ENCODE measurements at places on chromosomes 1 and 21.

- no peak for DNase-seq
Observed at GRCh38 chr1:212860713-212861581, 2.9 kb downstream of the FLVCR1 start.

DNA sequence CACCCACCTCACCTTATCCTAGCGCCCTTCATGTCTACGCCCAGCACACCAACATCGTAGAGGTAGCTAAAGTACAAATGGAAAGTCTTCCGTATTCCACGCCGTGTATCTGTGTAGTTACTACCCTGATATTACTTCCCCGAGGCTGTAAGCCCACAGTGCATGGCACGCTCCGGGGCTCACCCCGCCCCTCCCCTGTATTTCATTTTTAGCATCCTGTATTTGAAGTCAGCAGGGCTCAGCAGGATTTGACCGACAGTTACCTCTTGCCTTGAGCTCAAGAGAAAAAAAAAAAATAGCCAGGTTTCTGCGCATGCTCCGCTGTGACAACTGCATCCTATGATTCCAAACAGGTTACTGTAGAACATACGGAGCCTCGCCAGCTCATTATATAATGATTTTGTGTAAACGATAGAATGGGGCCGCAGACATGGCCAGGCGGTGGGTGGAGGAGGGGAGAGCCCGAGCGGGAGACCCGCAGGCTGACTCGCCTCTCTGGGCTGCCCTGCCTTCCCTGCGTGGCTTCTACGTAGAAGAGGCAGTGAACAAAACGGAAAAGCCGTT is 1.3 kb downstream of the ABCG1 start:
- peak; percentile 80 for DNase-seq

DNA sequence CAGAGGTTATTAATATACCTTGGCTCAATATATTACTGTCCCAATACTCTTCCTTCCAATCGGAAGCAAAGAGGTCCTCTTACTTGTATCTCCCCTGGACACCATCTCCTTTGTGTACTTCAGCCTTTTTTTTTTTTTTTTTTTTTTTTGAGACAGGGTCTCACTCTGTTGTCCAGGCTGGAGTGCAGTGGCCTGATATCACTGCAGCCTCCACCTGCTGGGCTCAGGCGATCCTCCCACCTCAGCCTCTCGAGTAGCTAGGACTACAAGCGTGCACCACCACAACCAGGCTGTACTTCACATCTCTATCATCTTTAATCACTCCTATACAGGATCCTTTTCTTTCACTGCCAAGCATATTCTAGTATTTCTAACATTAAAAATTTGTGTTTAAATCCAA is 2.8 kb upstream of the DARS2 start:
- DNase-seq = no peak

DNA sequence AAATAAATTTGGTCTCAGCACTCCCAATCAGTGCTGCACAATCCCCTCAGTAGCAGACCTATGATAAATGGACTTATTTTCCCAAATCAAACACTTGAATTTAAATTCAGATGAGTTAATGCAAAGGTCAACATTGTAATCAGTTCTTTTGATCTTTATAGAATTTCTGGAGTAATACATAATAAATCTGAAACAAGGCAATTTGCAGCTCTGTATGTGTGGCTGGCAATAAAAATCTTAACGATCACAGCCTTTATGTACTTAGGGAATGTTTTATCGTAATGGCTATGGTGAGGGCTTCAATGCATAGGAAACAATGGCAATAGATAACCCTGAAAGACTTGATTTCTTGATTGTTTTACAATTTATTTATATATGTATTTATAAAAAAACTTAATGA is 91.4 kb downstream of the GPATCH2 start:
- no peak for DNase-seq

DNA sequence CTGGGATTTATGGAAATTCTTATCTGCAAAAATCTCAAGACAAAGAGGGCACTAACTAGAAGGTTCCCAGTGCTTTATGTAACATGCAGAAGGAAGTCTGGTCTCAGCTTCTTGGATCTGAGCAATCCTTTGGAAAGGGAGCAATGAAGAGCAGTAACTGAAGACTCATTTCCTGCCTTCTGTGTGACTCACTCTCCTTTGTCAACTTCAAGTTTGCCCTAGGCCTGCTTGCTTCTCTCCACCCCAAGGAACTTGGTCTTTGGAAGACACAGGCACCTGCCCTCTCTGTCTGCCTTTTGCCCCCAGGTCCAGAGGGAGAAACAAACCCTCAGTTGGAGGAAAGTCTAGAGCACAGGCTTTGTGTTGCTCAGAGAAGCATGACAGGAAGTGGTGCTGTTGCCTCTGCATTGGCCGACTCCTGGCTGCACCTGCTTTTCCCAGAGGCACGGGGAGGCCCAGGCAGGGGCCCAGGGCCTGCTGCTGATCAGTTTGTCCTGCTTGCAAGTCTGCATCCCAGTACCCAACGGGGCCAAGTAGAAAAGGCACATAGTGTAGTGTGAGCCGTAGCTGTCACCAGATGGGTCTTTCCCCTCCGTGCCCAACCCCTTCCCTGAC is 137.2 kb downstream of the DHRS3 start:
- no peak for DNase-seq

- no peak for DNase-seq
Observed at GRCh38 chr1:167651161-167651693, 21.2 kb downstream of the RCSD1 start.

DNA sequence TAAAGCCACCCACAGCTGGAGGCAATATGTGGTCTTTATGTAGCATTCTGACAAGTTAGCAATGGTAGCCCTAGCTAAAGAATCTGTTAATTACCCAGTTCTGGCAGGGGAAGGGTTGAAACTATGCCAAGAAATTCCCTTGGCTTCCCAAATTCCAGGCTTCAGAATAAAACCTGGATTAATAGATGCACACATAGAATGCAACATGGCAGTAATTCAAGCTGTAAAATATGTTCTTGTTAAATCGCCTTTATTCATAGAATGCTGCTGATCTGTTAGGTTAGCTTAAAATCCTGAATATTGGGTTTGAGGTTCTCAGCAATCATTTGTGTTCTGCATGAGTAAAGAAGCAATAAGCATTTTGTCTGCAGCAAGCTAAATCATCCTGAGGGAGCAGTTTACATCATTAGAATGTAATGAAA is 80.1 kb downstream of the ZNF326 start:
- DNase-seq = no peak

DNA sequence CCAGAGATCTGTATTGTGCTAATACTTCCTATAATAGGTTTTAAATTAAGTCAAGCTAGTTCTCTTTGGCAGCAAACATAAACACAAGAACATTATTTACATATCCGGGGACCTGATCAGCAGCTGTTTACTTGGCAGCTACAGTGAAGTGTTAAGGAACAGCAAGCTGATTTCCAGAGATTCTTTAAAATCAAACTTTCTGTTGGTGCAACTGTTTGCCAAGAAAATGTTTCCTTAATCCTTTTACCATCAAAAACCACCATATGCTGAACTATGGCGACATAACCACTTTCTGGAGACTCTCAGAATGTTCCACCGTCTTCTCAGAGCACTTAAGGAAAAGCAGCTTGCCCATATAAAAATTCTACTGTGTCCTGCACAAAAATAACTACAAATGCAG is 107.0 kb upstream of the KRTAP19-8 start:
- DNase-seq = no peak

GRCh38 chr1:110285316-110285715 is 53.9 kb upstream of the RBM15 start:
- DNase-seq = no peak

- peak; percentile 11 for DNase-seq
Observed at GRCh38 chr1:14602136-14602535, 3.7 kb downstream of the KAZN start.

DNA sequence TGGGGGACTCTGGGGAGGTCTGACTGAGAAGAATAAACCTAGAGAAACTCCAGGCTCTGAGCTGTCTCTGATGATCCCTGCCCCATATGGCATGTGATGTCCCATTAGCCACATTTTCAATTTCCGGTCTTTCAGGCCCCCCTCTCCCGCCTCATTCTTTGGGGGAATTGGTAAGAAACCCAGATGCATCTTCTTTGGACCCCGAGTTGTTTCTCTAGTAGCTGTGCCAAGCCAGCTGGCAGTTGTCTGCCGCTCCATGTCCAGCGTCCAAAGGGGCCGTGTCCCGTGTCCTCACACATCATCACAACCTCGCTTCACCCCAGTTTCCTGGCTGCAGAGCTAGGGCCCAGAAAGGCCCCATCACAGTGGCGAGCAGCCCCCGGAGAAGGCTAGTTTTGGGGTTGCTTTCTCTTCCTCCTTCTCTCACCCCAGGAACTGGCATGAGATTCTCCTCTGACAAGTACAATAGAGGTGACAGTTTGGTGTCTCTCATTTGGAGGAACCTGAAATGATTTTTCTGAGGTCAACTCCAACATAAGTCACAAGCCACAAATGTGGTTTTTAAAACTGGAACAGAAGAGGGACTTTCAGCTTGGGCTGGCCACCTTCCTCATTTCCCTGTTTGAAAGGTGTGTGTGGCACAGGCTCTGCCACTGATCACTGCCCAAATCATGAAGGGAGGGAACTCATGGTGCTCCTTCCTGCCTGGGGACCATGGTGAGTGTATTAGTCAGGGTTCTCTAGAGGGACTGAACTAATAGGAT is 6.4 kb upstream of the GPR157 start:
- no peak for DNase-seq
